Stimulated activated CD8-positive, alpha-beta memory T cell treated with anti-CD3 and anti-CD28 coated beads, Interleukin-7, amount 100 ng/mL, for 48 hours (primary cell): ENCODE measurements at places on chromosomes 16 and 17.

DNA sequence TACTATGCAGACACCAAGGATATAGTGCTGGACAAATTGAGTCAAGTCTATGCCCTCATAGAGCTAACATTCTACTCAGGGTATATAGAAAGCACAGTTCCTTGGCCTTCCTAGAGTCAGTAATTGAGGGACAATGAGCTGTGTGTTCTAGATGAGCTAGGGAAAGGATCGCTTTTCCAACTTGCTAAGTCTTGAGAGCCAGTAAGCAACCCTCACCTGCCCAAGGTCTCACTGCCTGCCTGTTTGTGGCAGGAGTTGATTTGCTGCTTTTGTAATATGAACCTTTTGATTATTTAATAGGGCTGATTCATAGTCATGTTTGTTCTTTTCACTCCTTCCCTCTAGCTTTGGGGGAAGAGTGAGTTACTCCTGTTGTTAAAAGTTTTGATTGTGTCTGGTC, 6.5 kb downstream of the DDX42 start:
- no peak for DNase-seq

DNA sequence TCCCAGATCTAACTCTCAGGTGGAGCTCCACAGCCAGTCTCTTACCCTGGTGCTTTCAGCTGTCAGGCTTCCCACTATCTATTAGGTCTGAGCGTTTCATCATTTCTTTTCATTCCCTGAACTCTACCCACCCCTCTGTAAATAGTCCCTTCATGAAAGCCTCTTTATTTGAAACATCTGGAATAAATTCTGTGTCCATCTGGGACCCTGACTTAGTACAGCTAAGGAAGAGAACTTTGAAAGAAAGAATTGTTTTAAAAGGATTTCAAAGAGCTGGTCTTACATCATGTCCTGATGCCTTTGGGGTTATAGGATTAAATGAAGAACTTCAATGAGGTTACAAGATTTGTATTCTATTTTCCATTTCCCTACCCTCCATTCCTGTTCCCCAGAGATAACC, 388.5 kb upstream of the CA10 start:
- no peak for DNase-seq

DNA sequence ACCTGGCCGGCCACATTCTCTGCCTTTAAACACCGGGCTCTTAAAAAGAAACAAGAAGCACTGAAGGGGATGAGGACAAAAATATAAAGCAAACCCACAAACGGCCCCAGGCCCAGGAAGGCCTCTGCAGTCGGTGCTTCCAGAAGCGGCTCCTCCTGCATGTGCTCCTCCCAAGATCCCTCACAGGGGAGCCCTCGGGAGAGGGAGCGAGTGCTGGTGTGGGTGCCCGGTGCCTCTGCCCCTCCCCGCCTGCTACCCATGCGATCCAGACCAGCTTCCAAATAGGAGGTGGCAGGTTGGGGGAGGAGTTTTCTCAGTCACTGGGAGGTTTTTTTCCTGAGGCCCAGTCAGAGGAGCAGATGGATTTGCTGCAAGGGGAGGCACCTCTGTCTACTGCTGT, 15.8 kb downstream of the KDM8 start:
- DNase-seq = no peak

DNA sequence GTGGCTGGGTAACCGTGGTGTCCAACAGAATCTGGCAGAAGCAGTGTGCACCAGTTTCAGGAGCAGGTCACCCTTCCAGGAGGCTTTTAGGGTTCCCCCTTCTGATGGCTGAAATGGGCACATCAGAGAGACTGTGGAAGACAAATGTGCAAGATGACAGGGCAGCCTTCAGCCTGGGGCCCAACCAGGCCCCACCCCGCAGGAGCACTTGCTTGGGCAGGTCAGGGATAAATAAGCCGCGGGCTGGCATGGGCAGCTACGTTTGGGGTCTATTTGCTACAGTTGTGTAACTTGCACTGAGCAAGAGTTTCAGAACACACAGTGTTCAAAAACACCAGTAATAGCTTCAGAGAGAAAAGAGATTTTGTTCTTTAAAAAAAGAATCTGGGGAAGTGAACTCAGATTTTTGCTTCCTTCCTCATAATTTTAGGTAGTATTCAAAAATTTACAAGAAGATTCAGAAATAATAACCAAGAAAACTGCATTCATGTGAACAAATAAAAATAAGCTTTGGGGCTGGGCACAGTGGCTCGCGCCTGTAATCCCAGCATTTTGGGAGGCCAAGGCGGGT, 44.9 kb upstream of the BAHCC1 start:
- DNase-seq = no peak

- DNase-seq = no peak
Observed at GRCh38 chr17:17401271-17401781, 75.5 kb upstream of the MED9 start.

- peak; percentile 39 for DNase-seq
Observed at GRCh38 chr16:1378804-1379303, 27.1 kb downstream of the GNPTG start.

- DNase-seq = no peak
Observed at GRCh38 chr17:55453839-55454557, 32.4 kb upstream of the MMD start.
